ENCODE measurements at places on chromosomes 16 and 17. TPM values are rescaled to one million over a fixed set of nuclear protein-coding genes. Genes with fewer than 3 reads are reported as not detected.
A peak's percentile ranks its signal among the peaks of the same experiment; 100 is the strongest.

- DNase-seq: no peak
Measured at GRCh38 chr16:1125471-1125870, 27.4 kb upstream of the CACNA1H start.

The MLLT6 gene
- total RNA-seq: 213 TPM

DNA sequence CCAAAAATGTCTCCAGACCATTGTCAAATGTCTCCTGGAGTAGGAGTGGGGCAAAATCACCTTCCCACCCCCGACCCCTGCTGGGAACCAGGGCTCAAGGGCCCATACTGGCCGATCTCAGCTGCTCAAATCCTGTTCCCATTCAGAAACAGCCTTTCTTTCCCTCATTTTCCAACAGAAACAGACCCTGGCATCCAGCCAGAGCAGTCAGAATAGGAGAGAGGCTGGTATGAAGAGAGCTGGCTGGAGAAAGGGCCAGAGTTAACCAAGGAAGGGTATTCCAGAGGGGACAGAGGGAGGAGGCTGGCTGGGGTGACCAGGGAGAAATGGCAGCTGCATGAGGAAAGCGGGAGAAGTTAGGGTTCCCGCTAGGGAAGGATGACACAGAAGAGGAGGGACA is 199.1 kb downstream of the XYLT1 start:
- no peak for DNase-seq

DNA sequence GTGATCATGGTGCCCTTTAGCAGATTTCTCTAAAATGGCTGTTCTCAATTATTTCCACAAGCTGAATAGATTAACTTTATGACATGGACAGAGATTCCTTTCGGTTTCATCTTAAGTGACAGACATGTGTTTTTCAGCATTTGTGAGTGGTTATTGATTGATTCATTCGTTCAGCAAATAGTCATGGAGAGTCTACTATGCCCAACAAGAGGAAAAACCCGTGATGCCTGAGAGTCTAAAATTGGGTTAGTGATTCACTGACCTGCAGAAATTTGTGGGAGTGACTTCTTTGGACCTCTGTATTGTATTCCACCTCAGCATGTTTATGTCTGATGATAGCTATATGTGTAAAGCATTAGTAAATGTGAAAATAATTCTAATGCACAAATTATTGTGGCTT is 28.0 kb upstream of the DUSP14 start:
- DNase-seq: no peak

- DNase-seq: no peak
Measured at GRCh38 chr16:4517812-4518680, 20.5 kb downstream of the CDIP1 start.

- DNase-seq: peak; percentile 39
Measured at GRCh38 chr17:80605326-80606066, 60.9 kb downstream of the RPTOR start.

DNA sequence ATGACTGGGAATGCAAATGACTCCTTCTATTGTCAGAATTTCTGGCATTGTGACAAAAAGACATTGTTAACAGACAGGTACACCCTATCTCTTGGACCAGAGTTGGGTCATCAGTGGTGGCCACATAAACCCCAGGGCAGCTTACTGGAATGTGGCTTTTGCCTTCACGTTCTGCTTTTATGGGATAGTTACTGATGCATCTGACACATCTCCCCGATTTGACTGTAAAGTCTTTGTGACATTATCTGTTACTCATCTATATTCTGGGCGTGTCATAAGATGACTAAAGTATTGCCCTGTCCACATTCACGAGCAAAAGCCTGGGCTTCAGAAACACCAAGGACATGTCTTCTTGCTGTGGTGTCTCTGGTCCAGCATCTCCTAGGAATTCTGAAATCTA is 18.7 kb upstream of the AQP8 start:
- no peak for DNase-seq

DNA sequence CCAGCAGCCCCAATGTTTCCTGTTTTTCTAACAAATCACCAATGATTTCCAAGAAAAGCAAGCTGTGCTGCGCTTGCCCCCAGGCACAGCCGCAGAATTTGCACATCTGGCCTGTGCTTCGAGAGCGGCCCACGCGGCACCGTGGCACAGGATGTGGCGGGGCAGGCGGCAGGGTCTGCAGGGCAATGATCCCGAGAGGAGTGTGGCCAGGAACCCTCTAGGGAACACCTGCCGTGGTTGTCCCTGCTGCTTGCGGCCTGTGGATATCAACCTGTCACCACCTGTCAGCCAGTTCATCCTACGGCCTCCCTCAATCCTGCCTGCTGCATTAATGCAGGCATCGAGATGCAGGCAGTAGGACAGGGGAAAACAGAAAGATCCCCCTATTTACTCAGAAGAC is 24.0 kb downstream of the PIK3R5 start:
- DNase-seq: peak; percentile 57

The PAM16 gene
- total RNA-seq: 73.1 TPM

- DNase-seq: no peak
Measured at GRCh38 chr17:65183736-65184135, 46.6 kb downstream of the RGS9 start.

DNA sequence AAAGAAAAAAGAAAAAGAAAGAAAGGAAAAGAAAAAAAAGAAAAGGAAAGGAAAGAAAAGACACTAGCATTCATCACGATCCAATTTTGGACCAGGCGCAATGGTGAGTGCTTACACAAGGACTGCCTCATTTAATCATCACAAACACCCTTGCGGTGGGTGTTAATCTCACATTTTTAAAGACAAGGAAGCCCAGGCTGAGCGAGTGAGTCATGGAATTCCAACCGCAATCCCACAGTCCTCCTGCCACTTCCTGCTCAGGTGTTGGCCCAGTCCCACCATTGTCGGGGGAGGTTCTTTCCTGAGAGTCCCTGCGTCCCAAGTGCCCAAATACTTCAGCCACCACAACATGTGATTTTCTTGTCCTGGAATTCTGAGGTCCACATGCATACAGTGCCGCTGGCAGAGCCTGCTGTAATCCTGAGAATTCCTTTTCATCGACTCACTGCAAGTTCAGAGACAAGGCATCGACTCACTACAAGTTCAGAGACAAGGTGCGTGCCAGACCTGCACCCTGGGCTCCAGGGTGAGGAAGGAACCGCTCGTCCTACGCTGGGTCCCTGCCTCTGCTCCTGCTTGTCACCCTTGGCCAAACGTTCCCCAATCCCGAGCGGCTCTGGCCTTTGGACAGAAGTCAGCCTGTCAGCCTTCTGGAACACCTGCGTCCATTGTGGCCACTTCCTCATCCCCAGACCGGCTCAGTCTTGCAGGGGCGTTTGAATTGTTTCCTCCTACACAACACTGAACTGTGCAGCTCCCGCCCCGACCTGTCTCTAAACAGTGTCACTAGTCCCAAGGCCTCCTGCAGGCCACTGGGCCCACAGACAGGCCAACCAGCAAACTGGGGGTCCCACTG is 5.8 kb downstream of the ZG16B start:
- DNase-seq: no peak

DNA sequence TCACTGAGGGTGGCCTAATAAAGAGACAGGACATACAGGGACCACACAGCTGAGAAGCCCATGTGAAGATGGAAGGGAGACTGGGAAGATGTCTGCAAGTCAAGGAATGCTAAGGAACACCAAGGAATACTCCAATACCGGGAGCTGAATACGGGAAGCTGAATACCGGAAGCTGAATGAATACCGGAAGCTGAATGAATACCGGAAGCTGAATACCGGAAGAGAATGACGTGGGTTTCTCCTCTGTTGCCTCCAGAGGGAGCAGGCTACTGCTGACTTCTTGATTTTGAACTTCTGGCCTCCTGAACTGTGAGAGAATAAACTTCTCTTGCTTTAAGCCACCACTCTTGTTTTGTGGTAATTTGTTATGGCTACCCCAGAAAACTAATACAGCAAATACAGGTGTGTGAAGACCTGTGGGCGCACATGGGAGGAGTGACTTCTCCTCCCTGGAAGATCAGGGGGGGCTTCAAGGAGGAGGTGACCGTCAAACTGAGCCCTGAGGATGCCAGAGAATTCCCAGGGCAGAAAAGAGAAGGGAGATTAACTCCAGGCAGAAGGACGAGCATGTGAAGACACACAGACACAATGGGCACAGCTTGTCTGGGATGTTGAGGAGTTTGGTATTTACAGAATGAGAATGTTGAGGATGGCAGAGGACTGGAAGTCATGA is 259.9 kb downstream of the IRF8 start:
- no peak for DNase-seq

The NPIPB6 gene
- 2.6 TPM for total RNA-seq
